Naive thymus-derived CD8-positive, alpha-beta T cell (primary cell): ENCODE measurements at places on chromosomes 3 and 15.

DNA sequence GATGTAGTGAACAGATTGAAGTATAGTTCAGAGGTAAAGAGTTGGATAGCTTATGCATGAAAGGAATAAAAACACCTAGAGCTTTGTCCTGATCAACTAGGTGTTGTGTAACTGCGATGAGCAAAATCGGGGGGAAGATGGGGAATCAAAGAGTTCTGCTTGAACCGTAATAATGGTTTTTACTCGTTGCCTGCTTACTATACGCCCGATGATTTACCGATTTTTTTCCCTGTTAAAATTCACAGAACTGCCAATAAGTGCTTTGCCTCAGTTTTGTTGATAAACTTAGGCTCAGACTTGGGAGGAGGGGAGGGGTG is 783 bp upstream of the DNAJB11 start:
- DNase-seq: no peak

DNA sequence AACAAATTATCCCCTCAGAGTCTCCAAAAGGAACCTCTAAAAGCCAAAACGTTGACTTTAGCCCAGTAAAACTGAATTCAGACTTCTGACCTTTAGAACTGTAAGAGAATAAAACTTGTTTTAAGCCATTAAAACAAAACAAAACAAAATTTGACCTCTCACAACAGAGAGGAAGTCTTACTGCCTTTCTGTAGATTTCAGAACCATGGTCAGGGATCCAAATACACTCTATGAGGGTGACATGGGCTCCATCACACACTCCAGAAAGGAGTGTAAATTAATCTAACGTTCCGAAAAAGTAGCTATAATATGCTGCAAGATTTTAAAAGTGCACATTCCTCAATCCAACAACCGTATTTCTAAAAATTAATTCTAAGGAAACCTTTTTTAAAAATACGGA is 19.2 kb upstream of the RPL14 start:
- DNase-seq: no peak

DNA sequence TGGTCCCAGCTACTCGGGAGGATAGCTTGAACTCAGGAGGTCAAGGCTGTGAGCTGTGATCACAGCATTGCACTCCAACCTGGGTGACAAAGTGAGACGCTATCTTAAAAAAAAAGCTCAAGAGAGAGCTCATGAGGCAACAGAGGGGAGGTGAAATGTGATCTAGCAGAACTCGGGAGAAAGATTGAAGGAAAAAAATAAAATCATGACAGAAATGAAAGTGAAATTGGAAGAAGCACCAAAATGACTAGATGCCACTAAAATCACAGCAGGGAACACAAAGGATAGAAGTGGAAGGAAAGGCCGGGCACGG is 109.4 kb upstream of the BNIP2 start:
- DNase-seq: no peak

DNA sequence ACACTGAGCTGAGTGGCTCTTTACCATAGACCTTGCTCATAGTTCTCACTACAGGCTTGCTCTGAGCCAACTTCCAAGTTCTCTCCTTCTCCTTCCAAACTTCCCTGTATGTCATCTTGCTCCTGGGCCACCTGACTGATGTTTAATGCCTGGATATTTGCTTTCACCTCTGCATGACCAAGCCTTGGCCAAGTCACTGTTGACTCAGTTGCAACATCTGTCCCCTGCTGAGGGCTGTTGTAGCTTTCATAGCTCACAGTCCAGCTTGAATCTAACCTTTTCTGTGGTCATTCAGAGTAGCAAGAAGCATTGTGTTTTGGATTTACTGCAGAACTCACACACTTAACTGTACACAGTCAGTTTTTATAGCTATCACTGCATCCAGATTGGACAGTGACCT is 171.8 kb upstream of the ROPN1 start:
- DNase-seq: no peak
